HFFc6 (cell line): ENCODE measurements at places on chromosomes 11 and 22. TPM values are rescaled to one million over a fixed set of nuclear protein-coding genes. Genes with fewer than 3 reads are reported as not detected.
A peak's percentile ranks its signal among the peaks of the same experiment; 100 is the strongest.

- no peaks in the 10 kb centered on the region; the same call in 1 of the 2 replicates for H3K27me3 ChIP-seq
- no peaks in the 10 kb centered on the region for H3K36me3 ChIP-seq
- H3K27ac ChIP-seq: no peak overlapping the region
- peaks cover 9% of the 10 kb centered on the region for H3K4me1 ChIP-seq
- H3K4me3 ChIP-seq: no peak overlapping the region
Measured at GRCh38 chr11:105204636-105205035, 65.1 kb upstream of the CARD18 start.

DNA sequence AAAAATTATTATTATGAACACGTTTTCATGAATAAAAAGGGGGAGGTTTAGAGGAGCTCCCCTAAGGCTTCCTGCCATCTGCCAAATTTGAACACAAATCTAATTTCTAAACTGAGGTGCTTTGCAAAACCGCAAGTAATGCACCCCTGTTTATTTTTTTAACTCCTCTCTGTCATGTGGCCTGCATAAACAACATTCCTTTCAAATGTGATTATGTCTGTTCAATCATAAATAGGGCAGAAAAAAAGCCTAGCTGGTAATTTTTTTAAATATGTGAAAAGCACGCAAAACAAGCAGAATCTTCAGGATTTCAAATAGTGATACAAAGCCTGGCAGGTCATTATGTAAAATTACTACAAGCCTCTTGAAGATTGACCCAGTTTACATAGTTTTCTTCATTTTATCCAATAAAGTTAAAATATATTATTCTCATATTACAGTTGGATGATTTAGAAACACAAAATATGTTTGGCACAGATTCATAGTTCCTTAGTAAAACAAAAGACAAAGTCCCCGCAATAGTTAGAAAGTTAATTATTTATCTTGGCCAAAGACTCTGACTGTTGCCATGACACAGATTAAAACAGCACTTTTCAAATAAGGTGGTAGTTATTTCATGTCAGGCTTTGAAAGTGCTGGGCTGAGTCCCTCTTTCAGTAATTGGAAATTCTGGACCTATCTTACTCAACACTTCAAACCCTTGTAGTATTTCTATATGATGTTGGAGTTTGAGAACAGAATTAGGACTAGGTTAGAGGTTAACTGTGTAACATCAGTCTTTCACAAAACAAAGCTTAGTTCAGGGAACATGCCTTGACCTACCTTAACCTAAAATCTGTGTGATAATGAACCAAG lies 200.3 kb upstream of the MPPED2 start:
- no peak overlapping the region for H3K27ac ChIP-seq
- no peak overlapping the region for H3K4me3 ChIP-seq
- H3K4me1 ChIP-seq: no peaks in the 10 kb centered on the region
- peaks cover 3% of the 10 kb centered on the region; the same call in 1 of the 2 replicates for H3K27me3 ChIP-seq
- no peaks in the 10 kb centered on the region for H3K36me3 ChIP-seq

DNA sequence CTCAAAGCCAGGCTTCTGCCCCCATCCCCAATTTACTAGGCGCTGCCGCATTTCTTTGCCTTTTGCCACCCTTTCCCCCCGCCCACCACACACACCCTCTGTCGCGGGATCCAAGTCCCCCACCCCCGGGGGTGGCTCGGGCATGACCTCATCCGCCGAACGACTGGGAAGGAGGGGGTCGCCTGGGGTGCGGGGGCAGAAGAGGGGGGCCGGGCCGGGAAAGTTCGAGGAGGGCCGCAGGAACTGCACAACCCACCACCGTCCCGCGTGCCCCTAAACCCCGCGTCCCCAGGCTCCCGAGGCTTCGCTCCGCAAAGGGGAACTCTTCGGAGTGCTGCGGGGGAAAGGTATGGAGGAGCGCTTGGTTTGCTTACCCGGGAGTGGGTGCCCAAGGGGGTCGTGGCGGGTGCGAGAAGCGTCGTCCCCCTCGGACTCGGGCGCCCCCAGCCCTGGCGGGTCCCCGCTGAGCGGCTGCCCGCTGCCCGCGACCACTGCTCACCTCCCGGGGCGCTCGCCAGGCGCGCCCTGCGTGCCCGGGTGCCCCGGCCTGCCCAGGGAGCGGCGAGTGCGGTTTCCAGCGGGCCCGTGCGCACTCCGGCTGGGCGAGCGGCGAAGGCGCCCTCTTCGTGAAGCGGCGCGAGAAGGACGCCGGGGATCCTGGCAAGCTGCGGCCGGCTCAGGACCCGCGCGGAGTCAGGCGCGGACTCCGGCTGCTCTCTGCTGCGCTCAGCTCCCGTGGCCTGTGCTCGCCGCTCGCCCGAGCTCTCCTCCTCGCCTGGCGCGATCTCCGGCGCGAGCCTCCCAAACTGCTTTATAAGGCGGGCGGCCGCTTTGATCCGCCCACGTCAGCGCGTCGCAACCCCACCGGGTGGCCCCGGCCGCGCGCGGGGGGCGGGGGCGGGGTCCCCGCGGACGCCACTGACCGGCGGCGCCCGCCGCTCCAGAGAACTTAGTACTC lies 4.0 kb upstream of the WNT11 start:
- no peak overlapping the region for H3K27ac ChIP-seq
- H3K27me3 ChIP-seq: peaks cover 41% of the 10 kb centered on the region
- no peaks in the 10 kb centered on the region for H3K36me3 ChIP-seq
- H3K4me1 ChIP-seq: peaks cover 15% of the 10 kb centered on the region
- no peak for DNase-seq
- peak overlapping the region; percentile 60; the same call in 1 of the 2 replicates for H3K4me3 ChIP-seq

DNA sequence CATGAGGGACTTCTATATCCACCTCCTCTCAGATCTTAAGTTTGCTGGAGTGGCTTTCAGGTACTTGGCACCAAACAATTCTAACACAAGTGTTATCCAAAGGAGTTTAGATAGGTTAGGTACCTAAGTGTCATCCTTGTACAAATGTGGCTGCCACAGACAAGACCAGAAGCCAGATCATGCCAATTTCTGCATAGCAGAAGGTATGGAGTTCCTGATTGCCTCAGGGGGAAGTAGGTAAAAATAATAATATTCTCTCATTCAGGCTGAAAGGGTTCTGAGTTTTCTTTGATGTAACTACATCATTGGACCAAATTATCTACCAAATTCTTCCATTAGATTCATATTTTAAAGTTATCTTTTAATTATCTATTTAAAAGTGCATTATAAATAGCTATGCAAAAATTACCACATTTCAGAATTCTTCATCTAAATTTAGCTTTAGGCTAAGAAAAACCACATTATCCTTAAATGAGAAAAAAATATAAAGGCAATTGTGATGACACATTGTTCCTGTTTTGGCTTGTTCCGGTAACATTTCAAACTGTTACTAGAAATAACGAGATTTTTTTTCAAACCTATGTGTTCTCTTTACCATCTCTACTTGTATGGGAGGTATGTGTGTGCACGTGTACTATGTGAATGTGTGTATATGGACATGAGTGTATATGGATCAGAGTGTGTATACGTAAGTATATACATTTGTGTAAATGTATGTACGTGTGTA lies 66.2 kb upstream of the POU2AF2 start:
- H3K4me3 ChIP-seq: no peak overlapping the region
- peaks cover 10% of the 10 kb centered on the region for H3K36me3 ChIP-seq
- no peak overlapping the region for H3K27ac ChIP-seq
- peaks cover 15% of the 10 kb centered on the region for H3K4me1 ChIP-seq
- no peak for DNase-seq

GRCh38 chr11:64131683-64132190 lies 34.2 kb downstream of the MACROD1 start:
- no peaks in the 10 kb centered on the region for H3K4me1 ChIP-seq
- H3K27me3 ChIP-seq: peaks cover 5% of the 10 kb centered on the region
- no peaks in the 10 kb centered on the region for H3K36me3 ChIP-seq
- DNase-seq: no peak
- H3K4me3 ChIP-seq: no peak overlapping the region

- no peak overlapping the region for H3K4me3 ChIP-seq
- H3K27ac ChIP-seq: no peak overlapping the region
- no peaks in the 10 kb centered on the region for H3K4me1 ChIP-seq
- peaks cover 8% of the 10 kb centered on the region; the same call in 1 of the 2 replicates for H3K36me3 ChIP-seq
- no peak for DNase-seq
Measured at GRCh38 chr11:57416436-57416835, 10.5 kb downstream of the SLC43A3 start.

DNA sequence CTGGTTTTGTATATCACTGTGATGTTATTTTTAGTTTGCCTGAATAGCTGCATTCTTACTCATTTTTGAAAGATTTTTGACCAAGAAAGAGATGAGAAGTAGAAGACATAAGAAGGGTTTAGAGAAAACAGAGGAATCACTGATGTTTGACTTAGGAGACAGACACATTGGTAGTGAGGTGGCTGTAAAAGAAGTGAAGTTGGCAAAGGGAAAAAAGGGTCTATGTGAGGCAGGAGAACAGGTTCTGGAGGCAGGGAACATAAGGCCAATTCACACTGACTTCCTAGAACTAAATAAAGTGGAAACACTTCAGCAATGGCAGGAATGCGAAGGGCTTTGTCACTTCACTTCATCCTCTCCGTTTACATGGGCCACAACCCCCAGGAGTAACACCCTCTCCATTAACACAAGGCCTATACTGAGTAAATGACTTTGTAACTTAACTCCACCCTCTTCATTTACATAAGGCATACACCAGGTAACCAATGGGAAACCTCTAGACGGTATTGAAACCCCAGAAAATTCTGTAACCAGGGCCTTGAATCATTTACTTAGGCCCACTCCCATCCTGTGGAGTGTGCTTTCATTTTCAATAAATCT lies 36.5 kb downstream of the CTSC start:
- peak overlapping the region; percentile 80 for H3K27ac ChIP-seq
- peaks cover 49% of the 10 kb centered on the region for H3K36me3 ChIP-seq
- peak overlapping the region; percentile 6; the same call in 1 of the 2 replicates for H3K4me3 ChIP-seq

GRCh38 chr22:44710474-44711240 lies 8.7 kb downstream of the PRR5 start:
- H3K4me3 ChIP-seq: no peak overlapping the region
- H3K4me1 ChIP-seq: peaks cover 13% of the 10 kb centered on the region
- H3K36me3 ChIP-seq: no peaks in the 10 kb centered on the region
- H3K27me3 ChIP-seq: peaks cover 4% of the 10 kb centered on the region
- H3K27ac ChIP-seq: no peak overlapping the region

CATSPER1 gene
- 2.7 to 3.0 TPM (median 2.7 TPM) in 3 replicates for total RNA-seq

TSSK2 gene
- not detected in 2 replicates for total RNA-seq

CRYBB3 gene
- total RNA-seq: not detected in 3 replicates

RAD9A gene
- 7.4 and 7.6 TPM in 2 replicates for total RNA-seq
